CMK (cell line): ENCODE measurements at places on chromosomes 12 and 14.

DNA sequence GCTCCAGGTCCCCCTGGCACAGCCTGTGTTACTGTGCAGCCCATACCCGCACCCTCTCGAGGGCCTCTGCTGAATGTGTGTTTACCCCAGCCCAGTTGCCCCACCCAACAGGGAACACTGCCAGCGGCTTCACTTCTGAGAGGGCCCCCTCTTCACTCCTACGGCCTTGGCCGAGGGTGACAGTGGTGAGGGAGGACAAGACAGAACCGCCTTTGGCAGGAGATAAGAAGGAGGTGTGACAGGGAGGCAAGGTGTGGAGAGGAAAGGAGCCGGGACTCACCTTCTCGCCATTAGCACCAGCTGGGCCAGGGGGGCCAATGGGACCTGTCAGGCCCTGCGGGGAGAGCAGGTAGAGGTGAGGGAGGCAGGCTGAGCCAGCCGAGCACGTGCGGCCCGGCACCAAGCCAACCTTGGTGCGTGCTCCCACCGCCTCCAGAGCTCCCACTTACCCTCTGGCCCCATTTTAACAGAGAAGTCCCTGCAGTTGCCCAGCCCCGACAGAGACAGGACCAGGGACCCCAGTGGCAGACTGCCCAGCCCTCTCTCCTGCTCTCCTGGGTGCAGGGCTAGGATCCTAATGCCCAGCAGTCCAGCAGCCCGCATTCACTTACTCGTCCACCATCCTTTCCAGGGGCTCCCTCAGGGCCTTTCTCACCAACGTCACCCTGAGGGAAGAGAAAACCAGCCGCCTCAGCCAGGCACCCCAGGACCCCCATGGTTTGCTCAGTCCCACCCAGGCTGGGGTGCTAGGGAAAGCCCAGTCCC lies 18.3 kb downstream of the TMEM106C start:
- DNase-seq = no peak

DNA sequence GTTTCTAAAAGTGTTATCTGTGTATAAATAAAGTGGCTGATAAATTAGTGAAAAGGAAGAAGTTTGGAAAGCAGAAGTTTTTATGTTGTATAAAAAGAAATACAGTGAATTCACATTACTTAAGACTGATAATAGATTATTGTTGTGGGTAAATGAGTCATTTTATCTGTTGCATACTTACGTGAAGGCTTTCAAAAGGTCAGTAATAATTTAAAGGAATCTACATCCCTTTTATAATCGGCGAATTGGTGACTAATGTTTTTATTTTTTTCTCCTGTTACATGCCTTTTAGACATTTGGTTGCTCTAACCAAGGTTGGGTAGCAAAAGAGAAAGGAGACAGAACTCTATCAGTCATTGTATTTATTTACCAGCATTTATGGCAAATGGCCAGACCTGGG lies 155.9 kb downstream of the SLC41A2 start:
- no peak for DNase-seq

DNA sequence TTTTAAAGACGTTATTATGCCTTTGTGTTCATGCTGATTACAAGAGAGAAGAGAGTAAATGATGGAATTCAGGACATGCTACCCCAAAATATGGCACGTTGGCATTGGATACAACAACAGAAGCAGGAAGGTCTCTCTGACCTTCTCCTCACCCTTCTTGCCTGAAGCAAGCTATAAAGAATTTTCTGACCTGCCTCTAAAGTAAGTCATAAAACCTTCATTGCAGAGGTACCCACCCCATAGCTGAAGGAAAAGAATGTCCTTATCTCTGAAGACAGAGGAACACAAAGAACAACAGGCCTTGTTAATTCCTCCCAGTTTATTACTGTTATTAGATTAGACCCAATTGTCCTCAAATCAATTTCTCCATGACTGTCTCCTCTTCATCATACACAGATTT lies 176.2 kb downstream of the FBXL14 start:
- no peak for DNase-seq

DNA sequence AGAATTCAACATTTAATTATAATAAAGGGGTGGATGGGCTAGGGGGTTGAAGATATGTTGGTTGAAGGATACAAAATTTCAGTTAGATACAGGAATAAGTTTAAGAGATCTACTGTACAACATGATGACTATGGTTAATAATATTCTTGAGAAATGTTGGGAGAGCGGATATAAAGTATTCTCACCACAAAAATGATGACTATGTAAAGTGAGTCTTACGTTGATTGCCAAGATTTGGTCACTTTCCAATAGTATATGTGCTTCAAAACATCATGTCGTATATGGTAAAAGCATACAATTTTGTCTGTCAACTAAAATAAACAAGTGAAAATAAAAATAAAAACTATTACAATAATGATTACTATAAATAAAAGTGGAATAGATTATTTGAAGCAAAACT lies 802.0 kb downstream of the C12orf50 start:
- DNase-seq = no peak

GRCh38 chr14:90193925-90194324 lies 62.4 kb upstream of the PSMC1 start:
- DNase-seq = peak; percentile 2

- no peak for DNase-seq
Measured at GRCh38 chr12:99549651-99550050, 97.9 kb upstream of the GARIN6 start.

DNA sequence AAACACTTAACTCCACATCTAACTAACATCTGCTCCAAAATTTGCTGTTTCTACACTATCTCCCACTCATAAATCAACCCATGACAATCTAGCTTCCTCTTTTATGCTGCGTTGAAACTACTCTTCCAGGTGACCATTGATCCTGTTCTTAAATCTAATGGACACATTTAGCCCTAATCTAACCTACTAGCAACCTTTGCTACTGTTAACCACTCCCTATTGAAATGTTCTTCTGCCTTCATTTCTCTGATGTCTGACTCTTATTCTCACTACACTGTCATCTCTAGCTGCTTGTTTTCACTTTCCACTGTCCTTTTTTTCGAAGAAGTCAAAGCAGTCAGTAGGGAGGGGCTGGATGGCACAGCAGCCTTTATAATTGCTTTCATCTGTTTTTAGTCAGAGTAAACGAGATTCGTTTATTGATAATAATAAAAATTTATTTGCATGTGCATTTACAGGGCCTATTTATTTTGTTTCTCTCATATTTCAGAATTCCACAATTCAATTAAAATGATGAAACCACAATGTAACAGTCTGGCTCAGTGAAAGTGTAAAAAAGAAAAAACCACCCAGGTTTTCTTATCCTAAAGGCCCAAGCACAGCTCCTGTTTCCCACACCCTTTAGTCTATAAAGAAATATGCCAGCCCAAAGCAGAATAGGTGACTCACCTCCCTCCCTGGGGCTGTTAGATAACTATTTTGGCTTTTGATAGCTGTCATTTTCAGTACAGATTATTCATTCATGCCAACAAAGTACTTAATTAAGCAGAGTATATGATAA lies 44.9 kb downstream of the ATP2B1 start:
- DNase-seq = no peak

- no peak for DNase-seq
Measured at GRCh38 chr14:35286707-35287106, 5.5 kb upstream of the PSMA6 start.

- no peak for DNase-seq
Measured at GRCh38 chr12:118063576-118064391, 2.8 kb upstream of the WSB2 start.

DNA sequence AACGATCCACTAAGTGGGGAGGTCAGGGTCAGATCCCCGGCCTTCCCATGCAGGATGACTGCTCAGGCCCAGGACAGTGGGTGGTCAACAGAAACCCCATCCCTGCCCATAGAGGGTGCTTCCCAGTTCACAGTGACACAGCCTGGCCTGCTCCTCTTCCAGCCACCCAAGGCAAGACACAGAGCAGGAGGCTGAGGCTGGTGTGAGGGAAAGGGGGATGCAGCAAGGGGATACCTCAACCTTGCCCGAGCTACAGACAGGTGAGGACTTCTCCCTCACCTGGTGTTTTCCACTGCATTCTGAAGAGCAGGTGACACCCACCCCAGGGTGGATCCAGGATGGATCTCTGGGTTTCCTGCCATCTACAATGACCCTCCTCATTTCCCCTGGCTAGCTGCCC lies 106.7 kb downstream of the KIF26A start:
- no peak for DNase-seq

GRCh38 chr14:49418789-49419188 lies 167.4 kb downstream of the RPS29 start:
- no peak for DNase-seq

GRCh38 chr12:131896811-131897270 lies 2.4 kb downstream of the ULK1 start:
- no peak for DNase-seq

GRCh38 chr14:61838661-61839245 lies 76.5 kb downstream of the SNAPC1 start:
- DNase-seq = no peak

GRCh38 chr12:51480978-51481377 lies 56.3 kb downstream of the SLC4A8 start:
- no peak for DNase-seq

DNA sequence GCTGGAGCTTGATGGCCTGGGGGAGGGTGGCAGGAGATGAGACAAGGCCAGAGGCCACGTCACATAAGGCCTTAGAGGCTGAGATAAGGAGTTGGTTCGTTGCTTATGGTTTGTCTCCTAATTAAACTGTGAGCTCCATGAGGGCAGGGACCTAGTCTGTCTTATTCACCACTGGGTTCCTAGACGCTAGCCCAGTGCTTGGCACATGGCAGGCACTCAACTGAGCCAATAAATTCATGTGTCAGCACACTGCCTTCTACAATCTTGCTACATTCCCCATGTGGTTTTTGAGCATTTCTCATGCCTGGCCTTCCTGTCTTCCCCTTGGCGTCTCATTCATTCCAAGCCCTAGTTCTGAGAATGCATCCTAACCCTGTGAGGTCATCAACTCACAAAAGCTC lies 92.5 kb upstream of the MED13L start:
- DNase-seq = no peak

GRCh38 chr12:11785712-11786111 lies 136.2 kb downstream of the ETV6 start:
- no peak for DNase-seq

GRCh38 chr14:24398653-24399446 lies at the start of gene NYNRIN:
Gene NYNRIN, plus strand, starts transcription at chr14:24399003. Its CDS starts 244 bp downstream, at chr14:24399247.
- DNase-seq = peak; percentile 66

GRCh38 chr12:42918443-42918842 lies 328.9 kb upstream of the PRICKLE1 start:
- no peak for DNase-seq

- DNase-seq = no peak
Measured at GRCh38 chr12:52125476-52125900, 46.0 kb downstream of the SMIM41 start.

DNA sequence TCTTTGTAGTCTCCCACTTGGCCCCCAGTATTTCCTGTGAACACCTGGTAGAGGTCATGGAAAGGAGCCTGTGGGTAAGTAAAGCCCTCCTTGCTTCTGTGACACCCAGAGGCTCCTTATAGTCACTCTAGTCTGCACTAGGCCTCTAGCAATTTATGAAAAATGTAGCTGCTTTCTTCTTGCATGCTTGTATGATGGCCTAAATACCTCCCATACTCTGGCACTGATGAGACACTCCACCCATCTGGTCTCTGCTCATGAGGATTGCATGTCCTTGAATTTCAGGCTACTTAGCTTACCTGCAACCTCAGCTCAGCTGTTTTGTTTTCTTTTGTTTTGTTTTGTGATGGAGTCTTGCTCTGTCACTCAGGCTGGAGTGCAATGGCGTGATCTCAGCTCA lies 4.6 kb upstream of the A2ML1 start:
- no peak for DNase-seq

GRCh38 chr14:69794791-69795190 lies 2.2 kb downstream of the SLC10A1 start:
- DNase-seq = no peak

DNA sequence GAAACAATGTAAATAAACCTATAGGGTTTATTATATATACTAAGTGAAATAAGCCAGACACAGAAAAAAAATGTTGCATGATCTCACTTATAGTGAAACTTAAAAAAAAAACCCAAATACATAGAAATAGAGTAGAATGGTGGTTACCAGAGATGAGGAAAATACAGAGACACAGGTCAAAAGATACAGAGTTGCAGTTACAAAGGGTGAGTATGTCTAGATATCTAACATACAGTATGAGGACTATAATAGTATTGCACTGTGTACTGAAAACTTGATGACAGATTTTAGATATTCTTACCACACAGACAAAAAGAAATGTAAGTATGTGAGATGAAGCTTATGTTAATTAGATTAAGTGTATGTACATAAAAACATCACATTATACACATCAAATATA lies 28.1 kb downstream of the CLEC2D start:
- DNase-seq = no peak

DNA sequence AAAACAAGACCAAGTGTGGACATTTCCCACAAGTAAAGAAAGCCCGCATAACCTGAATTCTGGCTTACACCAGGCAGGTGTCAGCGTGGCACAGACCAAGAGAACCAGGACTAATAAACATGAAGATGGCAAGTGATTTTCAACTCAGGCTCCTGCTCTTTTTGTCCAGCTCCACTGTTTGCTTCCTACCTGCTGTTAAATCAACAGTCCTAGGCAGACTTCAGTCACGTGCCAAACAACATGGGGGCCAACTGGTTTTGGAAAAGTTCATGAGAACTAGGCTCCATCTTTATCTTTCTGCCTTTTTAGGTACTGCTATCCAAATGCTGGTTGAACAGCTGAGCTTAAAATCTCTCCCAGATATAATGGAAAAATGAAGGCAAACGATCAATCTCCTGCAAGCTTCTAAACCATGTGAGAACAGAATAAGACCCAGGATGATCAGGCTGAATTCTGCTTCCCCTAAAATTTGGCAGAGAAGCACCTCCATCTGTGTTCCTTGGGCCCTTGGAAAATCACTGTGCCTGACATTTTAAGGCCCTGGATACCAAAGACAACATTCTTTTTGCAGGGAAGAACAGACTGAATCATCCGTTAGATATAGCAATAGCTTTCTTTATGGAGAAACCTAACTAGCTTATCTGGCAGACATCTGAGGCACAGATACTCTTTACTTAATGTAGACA lies 215.6 kb upstream of the USP15 start:
- no peak for DNase-seq

DNA sequence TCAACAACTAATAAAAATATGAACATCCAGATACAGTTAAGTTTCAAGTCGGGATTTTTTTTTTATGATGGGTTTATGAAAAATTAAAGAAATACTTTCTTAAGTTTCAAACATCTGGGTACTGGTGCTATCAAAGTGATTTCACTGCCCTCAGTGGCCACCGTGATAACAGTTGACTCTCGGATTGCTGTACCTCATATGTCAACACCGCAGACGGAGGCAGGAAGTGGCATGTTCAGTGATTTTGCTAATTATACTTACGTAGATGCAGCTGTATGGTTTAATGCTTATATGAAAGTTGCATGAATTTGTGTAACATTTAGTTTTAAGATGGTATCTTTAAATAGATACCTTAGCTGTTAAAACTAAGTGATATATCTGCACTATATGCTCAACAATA lies 20.8 kb upstream of the FBLN5 start:
- DNase-seq = no peak
